Lung (tissue), 17 donors: ENCODE measurements at places on chromosomes 7 and 10.

- DNase-seq: no peak
These were observed 50.5 kb upstream of the GPR141 start for GRCh38 chr7:37633048-37633447.

GRCh38 chr7:39321909-39322498 is 244.2 kb upstream of the YAE1 start:
- no peak for DNase-seq

DNA sequence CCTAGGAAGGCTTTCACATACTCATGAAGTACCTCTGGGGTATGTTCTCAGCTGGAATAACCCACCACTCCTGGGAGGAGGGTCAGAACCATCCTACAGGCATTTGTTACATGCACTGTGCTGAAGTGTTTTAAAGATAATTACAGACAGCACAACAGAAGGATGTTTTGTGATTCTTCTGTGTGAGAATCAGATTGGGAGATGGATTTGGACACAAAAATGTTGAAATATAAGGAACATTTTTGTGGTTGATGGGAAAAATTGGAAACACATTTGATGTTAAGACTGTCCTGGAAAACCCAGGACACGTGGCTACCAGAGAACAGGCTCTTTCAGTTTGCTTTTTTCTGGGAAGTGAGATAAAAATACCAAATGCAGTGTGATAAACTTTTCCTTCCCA is 61.4 kb downstream of the BICC1 start:
- no peak for DNase-seq

DNA sequence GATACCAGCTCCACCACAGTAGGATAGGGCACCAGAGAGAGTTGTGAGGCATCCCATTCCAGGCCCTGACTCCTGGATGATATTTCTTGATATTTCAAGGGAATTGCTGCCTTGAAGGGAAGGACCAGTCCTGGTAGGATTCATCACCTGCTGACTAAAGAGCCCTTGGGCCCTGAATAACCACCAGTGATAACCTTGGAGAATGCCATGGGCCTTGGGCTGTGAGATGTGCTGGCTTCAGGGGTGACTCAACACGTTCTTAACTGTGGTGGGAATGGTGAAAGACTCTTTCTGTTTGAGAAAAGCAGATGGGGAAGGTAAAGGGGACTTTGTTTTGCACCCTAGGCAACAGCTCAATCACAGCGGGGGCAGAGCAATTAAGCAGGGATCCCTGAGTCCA is 21.4 kb upstream of the ASZ1 start:
- no peak for DNase-seq

- DNase-seq: no peak
These were observed 765.3 kb downstream of the REEP3 start for GRCh38 chr10:64286533-64286932.

- DNase-seq: peak; percentile 89
These were observed at the start of gene EXOC6 for GRCh38 chr10:92848441-92849233. TSS of gene EXOC6 (plus strand) at chr10:92848520. CDS start at chr10:92848534, 14 bp downstream.

GRCh38 chr10:69963835-69964710 is 88.6 kb upstream of the MACROH2A2 start:
- no peak for DNase-seq

- peak; percentile 1 for DNase-seq
These were observed 54.9 kb upstream of the ZNF800 start for GRCh38 chr7:127447326-127447945.

DNA sequence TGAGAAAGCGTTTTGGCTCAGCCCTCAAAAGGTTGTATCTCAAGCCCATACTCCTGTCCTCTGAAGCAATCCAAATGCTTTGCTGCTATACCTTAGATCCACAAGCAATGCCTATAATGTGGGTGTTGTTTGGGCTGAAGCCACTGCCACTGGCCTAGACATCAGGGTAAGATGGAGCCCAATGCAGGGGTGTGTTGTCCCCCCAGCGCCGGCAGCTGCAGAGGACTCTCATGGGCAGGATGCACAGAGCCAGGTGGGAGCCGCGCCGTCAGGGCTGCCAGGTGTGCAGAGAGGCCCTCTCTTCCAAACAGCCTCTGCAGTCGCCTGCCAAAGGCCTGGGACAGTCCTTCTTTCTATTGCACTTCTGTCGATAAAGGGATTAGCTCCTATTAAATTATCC is 205.2 kb upstream of the SHH start:
- DNase-seq: no peak

DNA sequence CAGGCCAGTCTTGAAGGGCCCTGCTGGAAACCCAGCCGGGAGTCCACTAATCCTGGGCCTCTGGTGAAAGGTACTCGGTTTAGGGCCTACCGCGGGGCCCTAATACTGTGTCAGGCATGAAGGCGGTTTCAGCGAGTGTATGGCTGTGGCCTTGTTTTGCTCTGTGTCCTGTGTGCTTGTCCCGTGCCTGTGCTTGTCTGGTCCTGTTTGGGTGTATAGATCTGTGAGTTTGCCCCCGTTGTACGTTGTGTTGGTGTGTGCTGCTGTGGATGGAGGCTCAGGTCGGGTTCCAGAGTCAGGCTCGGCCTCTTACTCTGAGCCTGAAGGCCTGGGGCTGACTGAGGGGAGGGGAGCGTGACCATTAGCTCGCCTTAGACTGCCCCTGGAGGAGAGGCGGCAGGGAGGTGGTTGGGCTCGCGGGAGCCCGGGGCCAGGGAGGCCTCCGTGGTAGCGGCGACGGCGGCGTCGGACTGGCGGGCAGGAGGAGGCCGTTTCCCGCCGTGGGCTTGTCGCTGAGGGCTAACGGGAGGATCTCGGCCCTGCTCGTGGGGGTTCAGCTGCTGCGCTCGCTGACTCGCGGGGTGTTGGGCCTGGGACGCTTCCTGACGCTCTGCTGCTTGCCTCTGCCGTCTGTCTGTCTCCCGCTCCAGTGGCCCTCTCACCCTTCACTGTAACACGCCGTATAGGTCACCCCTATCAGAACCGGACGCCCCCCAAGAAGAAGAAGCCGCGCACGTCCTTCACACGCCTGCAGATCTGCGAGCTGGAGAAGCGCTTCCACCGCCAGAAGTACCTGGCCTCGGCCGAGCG is 2.6 kb downstream of the TLX1 start:
- DNase-seq: no peak

DNA sequence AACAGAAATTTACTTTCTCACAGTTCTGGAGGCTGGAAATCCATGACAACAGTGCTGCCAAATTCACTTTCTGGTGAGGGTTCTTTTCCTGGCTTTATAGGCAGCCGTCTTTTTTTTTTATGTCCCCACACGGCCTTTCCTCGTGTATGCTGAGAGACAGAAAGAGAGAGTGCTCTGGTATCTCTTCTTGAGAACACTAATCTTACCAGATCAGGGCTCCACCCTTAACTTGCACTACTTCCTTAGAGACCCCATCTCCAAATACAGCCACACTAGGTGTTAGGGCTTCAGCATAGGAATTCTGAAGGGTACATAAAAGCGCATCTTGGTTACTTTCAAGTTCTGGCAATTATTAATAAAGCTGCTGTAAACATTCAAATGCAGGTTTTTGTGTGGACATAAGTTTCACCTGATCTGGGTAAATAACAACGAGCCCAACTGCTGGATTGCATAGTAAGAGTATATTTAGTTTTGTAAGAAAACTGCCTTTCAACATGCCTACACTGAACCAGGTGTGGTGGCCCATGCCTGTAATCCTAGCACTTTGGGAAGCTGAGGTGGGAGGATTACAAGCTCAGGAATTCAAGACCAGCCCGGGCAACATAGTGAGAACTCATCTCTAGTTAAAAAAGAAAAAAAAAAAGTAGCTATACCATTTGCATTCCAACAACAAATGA is 8.2 kb upstream of the C1GALT1 start:
- no peak for DNase-seq

DNA sequence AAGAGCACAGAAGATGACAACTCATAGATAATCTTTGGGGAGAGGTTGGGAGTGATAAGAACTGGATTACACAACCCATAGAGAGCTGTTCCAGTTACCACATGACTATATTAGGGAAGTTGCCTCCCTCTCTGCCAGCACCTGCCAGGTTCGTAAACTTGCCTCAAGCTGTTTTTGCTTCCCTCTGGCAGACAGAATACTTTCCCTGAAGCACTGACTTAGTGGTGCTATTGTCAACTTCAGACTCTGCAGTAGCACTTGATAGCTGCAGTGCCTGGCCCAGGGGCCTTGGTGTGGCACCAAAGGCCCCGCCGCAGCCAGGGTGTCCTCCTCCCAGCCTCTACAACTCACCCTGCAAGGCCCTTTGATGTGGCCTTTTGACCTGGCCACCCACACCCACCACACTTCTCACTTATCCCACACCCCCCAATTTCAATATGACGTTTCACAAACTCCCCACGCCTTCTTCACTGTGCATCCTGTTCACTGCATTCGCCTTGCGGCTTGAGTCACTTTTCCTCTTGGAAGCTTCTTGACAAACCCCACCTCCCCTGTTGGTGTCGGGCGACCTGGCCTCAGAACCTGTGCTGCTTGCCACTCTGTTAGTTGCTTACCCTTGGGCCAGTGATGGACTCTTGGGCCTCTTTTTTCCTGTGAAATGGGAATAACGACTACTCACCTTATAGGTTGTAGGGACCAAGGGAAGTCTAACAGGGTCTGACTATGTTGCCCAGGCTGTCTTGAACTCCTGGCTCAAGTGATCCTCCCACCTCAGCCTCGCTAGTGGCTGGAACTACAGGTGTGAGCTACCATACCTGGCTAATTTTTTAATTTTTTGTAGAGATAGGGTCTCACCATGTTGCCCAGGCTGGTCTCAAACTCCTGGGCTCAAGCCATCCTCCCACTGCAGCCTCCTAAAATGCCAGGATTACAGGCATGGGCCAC is 50.2 kb upstream of the PODXL start:
- DNase-seq: no peak

- no peak for DNase-seq
These were observed 160.6 kb downstream of the MLLT10 start for GRCh38 chr10:21694631-21695030.

GRCh38 chr10:78434886-78435285 is 401.2 kb downstream of the RPS24 start:
- DNase-seq: no peak

DNA sequence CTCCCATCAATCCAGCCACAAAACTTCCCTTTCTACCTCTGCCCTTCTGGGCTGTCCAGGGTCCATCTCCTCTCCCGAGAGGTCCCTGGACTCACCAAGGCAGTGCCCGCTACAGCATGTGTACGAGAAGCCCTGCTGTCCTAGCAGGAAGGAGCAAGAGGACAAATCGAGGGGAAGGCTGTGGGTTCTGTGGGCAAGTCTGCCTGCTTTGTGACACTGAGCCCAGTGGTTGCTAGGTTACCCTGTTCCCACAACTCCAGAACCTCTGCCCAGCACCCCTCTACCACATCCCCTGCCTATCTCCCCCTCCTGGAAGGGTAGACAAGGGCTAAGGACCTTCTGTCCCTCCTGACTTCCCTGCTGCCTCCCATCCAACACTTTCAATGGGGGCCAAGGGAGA is at the start of gene TBATA:
Gene TBATA (minus strand): TSS at position 188 of the 400 bp plus-strand sequence. CDS start 1,998 bp downstream, outside the sequence.
- DNase-seq: no peak

GRCh38 chr10:1024103-1024502 is 1.6 kb downstream of the IDI2 start:
- no peak for DNase-seq

DNA sequence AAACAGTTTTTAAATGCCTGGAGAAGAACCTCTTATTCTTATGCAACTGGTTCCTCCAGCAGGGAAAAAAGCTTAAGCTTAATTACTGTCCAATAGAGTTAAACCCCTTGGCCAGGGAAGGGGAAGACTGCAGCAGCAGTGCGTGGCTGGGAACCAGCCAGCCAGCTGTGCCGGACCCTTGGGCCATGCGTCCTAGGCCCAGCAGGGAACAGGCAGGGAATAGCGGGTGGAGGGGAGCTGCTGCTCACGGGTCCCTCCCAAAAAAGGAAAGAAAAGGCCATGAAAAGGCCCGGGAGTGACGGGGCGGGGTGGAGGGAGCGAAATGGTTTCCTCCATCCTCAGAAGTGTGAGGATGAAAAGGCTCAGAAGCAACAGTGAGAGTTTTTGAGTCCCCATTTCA is 35.2 kb upstream of the HECW1 start:
- no peak for DNase-seq
